Activated CD4-positive, alpha-beta T cell treated with anti-CD3 and anti-CD28 coated beads, Interleukin-2, amount 10 ng/mL, durations not matched to agents 24 days and 14 days (primary cell): ENCODE measurements at places on chromosomes 1 and 21. TPM values are rescaled to one million over a fixed set of nuclear protein-coding genes. Genes with fewer than 3 reads are reported as not detected.

GRCh38 chr1:226810681-226811080, 59.7 kb upstream of the PSEN2 start:
- DNase-seq, result no peak

Gene SERINC2
- not detected in 2 replicates for total RNA-seq

DNA sequence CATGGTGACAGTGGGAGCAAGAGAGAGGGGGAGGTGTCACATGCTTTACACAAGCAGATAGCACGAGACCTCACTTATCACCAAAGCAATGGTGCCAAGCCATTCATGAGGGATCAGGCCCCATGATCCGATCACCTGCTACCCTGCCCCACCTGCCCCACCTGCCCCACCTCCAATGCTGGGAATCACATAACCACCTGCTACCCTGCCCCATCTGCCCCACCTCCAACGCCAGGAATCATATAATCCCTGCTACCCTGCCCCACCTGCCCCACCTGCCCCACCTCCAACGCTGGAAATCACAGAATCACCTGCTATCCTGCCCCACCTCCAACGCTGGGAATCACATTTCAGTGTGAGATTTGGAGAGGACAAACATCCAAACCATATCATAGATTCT, 10.6 kb upstream of the AIRE start:
- no peak for DNase-seq

Gene SLAMF8
- 1.1 and 1.2 TPM in 2 replicates for total RNA-seq

GRCh38 chr1:204191456-204191855, 4.8 kb downstream of the KISS1 start:
- no peak for DNase-seq
